ENCODE measurements at places on chromosomes 4 and X. TPM values are rescaled to one million over a fixed set of nuclear protein-coding genes. Genes with fewer than 3 reads are reported as not detected.

MAGEE2 gene
- not detected for total RNA-seq

TMEM271 gene
- not detected for total RNA-seq

GRPR gene
- 0.17 TPM for total RNA-seq

NRK gene
- total RNA-seq = 16.1 TPM

GCNA gene
- total RNA-seq = 3.7 TPM

BEX5 gene
- total RNA-seq = 2.1 TPM

PAGE1 gene
- total RNA-seq = not detected

MGARP gene
- total RNA-seq = 2.6 TPM

JAKMIP1 gene
- not detected for total RNA-seq

TXK gene
- 2.6 TPM for total RNA-seq

GDI1 gene
- 104 TPM for total RNA-seq

DMD gene
- total RNA-seq = 4.0 TPM

VCX gene
- total RNA-seq = not detected

CFAP99 gene
- 0.30 TPM for total RNA-seq

DCHS2 gene
- total RNA-seq = not detected

NDNF gene
- not detected for total RNA-seq

GUF1 gene
- 21.7 TPM for total RNA-seq

TCEAL7 gene
- total RNA-seq = 8.2 TPM

PUDP gene
- total RNA-seq = 33.4 TPM

BTC gene
- 15.3 TPM for total RNA-seq

HSFX1 gene
- 2.2 TPM for total RNA-seq

ASB9 gene
- 3.0 TPM for total RNA-seq

NAP1L3 gene
- 1.2 TPM for total RNA-seq

CSAG2 gene
- total RNA-seq = not detected

FGF13 gene
- total RNA-seq = 0.52 TPM

Measured in renal cortical epithelial cell (primary cell).